ENCODE measurements at places on chromosomes 4 and X.

- DNase-seq, result no peak
Measured at GRCh38 chrX:129091097-129091496, 432.2 kb downstream of the SMARCA1 start.

DNA sequence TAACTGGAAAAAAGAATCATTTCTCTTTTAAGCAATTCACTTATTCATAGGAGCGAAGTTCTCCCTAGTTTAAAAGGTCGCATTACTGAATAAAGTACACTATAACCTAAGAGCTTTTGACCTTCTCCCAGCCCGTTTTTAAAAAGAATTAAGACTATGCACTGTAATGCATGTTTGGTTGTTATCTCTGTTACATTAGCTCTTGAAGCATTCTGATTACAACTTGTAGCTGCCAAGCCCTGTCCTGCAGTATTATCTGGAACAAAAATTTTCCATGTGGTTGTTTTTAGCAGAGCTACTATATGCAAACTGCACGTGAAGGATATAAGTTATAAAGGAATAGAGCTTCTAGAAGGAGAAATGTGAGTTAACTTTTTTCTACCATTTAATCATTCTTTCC lies 8.1 kb downstream of the GAB1 start:
- DNase-seq, result no peak

GRCh38 chrX:24619647-24620046 lies 27.5 kb downstream of the PCYT1B start:
- DNase-seq, result no peak

- DNase-seq, result no peak
Measured at GRCh38 chrX:118325453-118325852, 20.5 kb upstream of the WDR44 start.

Data from stimulated activated CD8-positive, alpha-beta memory T cell treated with anti-CD3 and anti-CD28 coated beads, Interleukin-4, amount 100 ng/mL, for 1 hour (primary cell).